ENCODE measurements at places on chromosomes 7 and 10. TPM values are rescaled to one million over a fixed set of nuclear protein-coding genes. Genes with fewer than 3 reads are reported as not detected.

The LIPJ gene
- not detected for polyA plus RNA-seq

The SPDYE2B gene
- not detected for polyA plus RNA-seq

The SEMA4G gene
- 0.52 TPM for polyA plus RNA-seq

The SFRP5 gene
- 1.0 TPM for polyA plus RNA-seq

The MET gene
- not detected for polyA plus RNA-seq

The AGR3 gene
- polyA plus RNA-seq = not detected

The C10orf53 gene
- polyA plus RNA-seq = not detected

DNA sequence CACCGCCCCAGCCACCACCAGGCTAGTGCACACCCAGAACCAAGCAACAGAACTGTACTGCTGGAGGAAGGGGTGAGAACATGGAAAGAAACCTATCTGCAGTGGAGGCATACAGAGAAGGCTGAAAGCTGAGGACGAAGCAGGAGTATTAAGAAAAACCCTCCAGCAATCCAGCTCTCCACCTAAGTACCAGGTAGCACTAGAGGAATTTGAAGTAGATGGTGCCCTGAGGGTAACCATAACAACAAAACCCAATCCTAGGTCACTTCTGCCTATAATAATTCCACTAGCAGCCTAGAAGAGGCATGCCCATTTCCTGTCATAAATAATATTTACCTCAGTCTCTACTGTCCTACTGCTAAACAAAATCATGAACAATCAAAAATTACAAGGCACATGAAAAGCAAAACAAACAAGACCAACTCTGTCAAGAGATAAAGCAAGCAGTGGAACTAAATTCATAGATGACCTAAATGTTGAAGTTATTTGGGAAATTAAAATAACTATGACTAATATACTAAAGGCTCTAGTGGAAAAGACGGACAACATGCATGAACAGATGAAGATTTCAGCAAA is 51.1 kb downstream of the HYCC1 start:
- H3K36me3 ChIP-seq = peaks cover 3% of the 10 kb centered on the region
- no peaks in the 10 kb centered on the region for H3K27me3 ChIP-seq
- no peak overlapping the region for H3K27ac ChIP-seq
- no peak for DNase-seq

GRCh38 chr10:3438606-3439005 is 266.0 kb upstream of the PITRM1 start:
- H3K27ac ChIP-seq = no peak overlapping the region
- peaks cover 3% of the 10 kb centered on the region for H3K27me3 ChIP-seq
- no peak overlapping the region for H3K4me3 ChIP-seq

GRCh38 chr7:24401628-24402593 is 117.9 kb downstream of the NPY start:
- H3K36me3 ChIP-seq = no peaks in the 10 kb centered on the region
- no peak overlapping the region for H3K27ac ChIP-seq
- H3K4me3 ChIP-seq = no peak overlapping the region
- peaks cover 3% of the 10 kb centered on the region for H3K4me1 ChIP-seq

GRCh38 chr7:106071356-106071998 is 40.6 kb downstream of the SYPL1 start:
- peak; percentile 52 for DNase-seq
- H3K4me1 ChIP-seq = peaks cover 26% of the 10 kb centered on the region
- no peaks in the 10 kb centered on the region for H3K36me3 ChIP-seq
- peak overlapping the region; percentile 70 for H3K4me3 ChIP-seq

- no peaks in the 10 kb centered on the region for H3K4me1 ChIP-seq
- no peak overlapping the region for H3K4me3 ChIP-seq
- no peak for DNase-seq
Observed at GRCh38 chr7:18555968-18556367, 60.4 kb downstream of the HDAC9 start.

DNA sequence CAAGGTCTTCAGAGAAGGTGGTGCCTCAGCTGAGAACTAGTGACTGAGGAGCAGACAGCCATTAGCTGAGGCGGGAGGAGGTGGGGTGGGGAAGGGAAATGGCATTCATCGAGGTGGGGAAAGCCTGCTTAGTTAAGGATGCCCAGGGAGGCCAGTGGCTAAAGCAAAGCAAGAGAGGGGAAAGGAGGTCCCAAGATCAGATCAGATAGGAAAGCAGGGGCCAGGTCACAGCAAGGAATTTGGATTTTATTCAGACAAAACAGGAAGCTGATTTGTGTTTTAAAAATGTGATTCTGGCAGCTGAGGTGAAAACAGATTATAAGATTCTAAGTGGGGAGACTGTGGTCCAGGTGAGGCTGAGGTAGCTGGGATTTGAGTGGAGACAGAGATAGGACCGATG is 45.8 kb downstream of the CNNM1 start:
- no peaks in the 10 kb centered on the region for H3K36me3 ChIP-seq
- no peak for DNase-seq
- no peak overlapping the region for H3K27ac ChIP-seq
- H3K4me3 ChIP-seq = no peak overlapping the region
- H3K27me3 ChIP-seq = no peaks in the 10 kb centered on the region

DNA sequence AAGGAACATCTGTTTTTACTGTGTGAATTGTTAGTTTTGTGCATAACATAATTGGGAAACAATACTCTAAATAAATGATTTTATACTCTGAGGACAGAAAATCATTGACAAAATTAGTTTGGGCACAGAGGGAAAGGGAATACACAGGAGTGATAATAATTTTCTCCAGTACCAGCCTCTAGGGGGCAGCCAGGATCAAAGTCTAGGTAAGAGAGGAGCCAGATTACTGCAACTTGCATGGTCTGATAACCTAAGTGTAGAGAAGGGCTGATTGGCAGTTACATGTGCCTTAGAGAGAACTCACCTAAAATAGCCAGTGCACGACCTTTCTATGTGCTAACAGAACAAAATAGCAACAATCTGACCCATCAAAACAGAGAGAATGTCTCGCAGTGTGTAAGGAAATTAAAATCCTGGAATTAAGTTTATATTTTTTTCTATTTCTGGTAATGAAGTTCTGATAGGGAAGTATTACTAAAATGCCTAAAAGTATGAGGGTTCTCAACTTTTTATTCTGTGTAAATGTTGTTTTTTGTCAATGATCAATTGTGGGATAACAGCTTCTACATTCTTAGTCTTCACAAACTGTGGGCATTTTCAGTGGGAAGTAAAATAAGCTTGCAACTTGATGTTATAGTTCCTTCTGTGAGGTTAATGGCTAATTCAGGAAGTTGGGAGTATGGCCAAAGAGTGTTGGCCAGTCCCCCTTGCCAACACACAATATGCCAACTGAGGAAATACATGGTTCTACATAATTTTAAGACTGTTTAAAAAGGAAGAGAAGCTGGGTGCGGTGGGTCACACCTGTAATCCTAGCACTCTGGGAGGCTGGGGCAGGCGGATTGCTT is 66.4 kb downstream of the EXOC6 start:
- no peak overlapping the region for H3K4me3 ChIP-seq
- peak; percentile 41 for DNase-seq
- H3K27ac ChIP-seq = no peak overlapping the region
- H3K4me1 ChIP-seq = no peaks in the 10 kb centered on the region

DNA sequence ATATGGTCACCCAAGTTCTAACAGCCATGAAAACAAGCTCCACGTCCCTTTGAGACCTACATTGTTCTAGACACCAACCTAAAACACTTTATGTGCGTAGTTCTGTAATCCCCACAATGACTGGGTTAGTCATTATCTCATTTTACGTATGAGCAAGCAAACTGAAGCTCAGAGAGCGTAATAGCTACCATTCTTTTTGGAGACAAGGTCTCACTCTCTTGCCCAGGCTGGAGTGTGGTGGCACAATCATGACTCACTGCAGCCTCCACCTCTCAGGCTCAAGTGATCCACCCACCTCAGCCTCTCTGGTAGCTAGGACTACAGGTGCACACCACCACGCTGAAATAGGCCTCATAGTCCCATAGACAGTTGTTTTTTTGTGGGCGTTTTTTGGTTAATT is 10.5 kb downstream of the DAGLB start:
- H3K36me3 ChIP-seq = peaks cover 19% of the 10 kb centered on the region
- H3K27me3 ChIP-seq = no peaks in the 10 kb centered on the region
- no peak overlapping the region for H3K27ac ChIP-seq
- no peak overlapping the region for H3K4me3 ChIP-seq

DNA sequence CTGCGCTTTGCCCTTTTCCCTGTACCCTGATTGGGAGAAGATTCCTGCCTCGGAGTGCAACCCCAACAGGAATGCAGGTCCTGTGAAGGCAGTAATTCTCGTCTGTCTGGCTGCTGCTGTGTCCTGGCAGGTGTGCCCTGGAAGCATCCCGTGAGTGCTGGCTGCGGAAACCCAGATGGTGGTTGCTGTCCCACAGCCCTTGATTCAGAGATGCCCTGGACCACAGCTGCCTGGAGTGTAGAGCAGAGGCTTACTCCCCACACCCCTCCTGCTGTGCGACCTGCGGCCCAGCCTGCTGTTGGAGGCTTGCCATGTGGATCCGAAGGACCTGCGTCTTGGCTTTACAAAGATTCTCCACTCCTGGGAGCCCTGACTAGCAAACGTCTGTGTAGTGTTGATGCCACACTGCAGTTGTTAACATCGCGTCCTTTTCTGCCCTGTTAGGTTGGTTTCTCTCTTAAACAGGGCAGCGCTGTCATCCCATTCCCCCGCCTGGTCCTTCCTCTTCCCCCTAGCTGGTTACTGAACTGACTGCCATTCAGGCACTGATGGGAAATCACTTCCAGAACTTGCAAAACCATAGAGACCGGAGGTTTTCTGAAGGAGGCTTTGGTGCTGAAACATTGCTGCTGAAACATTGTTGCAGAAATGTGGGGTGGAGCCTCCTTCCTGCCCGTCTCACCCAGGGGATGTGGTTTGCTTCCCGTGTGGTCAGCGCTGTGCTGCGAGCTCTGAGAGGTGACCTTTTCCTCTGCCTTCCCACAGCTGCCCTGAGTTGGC is 53.3 kb downstream of the DNAJB6 start:
- DNase-seq = no peak
- no peak overlapping the region for H3K4me3 ChIP-seq
- H3K4me1 ChIP-seq = peaks cover 20% of the 10 kb centered on the region

- H3K27me3 ChIP-seq = no peaks in the 10 kb centered on the region
- DNase-seq = no peak
- H3K36me3 ChIP-seq = no peaks in the 10 kb centered on the region
- no peak overlapping the region for H3K27ac ChIP-seq
- H3K4me1 ChIP-seq = no peaks in the 10 kb centered on the region
- H3K4me3 ChIP-seq = no peak overlapping the region
Observed at GRCh38 chr10:29160150-29160617, 128.7 kb upstream of the LYZL1 start.

- H3K27me3 ChIP-seq = no peaks in the 10 kb centered on the region
- no peaks in the 10 kb centered on the region for H3K4me1 ChIP-seq
- no peak overlapping the region for H3K4me3 ChIP-seq
- no peaks in the 10 kb centered on the region for H3K36me3 ChIP-seq
- DNase-seq = no peak
Observed at GRCh38 chr10:72785409-72785808, 93.5 kb downstream of the MCU start.

- no peak for DNase-seq
- H3K4me3 ChIP-seq = no peak overlapping the region
- no peaks in the 10 kb centered on the region for H3K36me3 ChIP-seq
- no peak overlapping the region for H3K27ac ChIP-seq
Observed at GRCh38 chr7:132450188-132450587, 126.1 kb downstream of the PLXNA4 start.

DNA sequence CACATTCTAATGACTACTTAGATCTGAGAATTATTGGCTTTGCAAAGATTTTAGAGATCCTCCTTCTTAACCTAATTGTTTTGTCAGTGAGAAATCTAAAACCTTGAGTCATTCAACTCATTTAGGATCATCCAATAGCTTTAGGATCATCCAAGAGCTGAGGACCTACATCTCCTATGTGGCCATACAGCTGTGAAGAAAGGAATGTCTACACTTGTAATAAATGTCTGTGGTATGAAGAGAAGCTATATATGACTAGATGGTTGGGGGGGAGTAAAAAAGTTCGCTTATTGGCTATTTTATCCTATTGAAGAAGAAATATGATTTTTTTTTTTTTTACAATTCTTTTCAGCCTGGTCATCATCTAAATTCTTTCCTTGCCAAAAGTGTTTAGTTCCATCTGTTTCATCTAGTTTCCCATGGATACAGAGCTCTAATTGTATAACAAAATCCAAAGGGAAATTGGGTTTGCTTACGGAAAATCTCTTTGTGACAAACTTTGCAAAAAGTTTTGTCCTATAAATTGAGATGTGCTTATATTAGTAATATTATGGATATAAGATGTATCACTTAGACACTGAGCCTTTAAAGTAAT is 196.7 kb downstream of the PRKG1 start:
- DNase-seq = no peak
- no peak overlapping the region for H3K4me3 ChIP-seq
- no peaks in the 10 kb centered on the region for H3K4me1 ChIP-seq
- H3K27me3 ChIP-seq = no peaks in the 10 kb centered on the region
- H3K27ac ChIP-seq = no peak overlapping the region

- no peak overlapping the region for H3K4me3 ChIP-seq
- no peak overlapping the region for H3K27ac ChIP-seq
- peak; percentile 17 for DNase-seq
- no peaks in the 10 kb centered on the region for H3K27me3 ChIP-seq
- H3K4me1 ChIP-seq = no peaks in the 10 kb centered on the region
Observed at GRCh38 chr10:125868372-125868975, 12.6 kb downstream of the DHX32 start.
